ENCODE measurements at places on chromosomes 6 and 20.

- peak; percentile 18 for DNase-seq
These were observed 149.7 kb downstream of the TFAP2C start for GRCh38 chr20:56778765-56779195.

DNA sequence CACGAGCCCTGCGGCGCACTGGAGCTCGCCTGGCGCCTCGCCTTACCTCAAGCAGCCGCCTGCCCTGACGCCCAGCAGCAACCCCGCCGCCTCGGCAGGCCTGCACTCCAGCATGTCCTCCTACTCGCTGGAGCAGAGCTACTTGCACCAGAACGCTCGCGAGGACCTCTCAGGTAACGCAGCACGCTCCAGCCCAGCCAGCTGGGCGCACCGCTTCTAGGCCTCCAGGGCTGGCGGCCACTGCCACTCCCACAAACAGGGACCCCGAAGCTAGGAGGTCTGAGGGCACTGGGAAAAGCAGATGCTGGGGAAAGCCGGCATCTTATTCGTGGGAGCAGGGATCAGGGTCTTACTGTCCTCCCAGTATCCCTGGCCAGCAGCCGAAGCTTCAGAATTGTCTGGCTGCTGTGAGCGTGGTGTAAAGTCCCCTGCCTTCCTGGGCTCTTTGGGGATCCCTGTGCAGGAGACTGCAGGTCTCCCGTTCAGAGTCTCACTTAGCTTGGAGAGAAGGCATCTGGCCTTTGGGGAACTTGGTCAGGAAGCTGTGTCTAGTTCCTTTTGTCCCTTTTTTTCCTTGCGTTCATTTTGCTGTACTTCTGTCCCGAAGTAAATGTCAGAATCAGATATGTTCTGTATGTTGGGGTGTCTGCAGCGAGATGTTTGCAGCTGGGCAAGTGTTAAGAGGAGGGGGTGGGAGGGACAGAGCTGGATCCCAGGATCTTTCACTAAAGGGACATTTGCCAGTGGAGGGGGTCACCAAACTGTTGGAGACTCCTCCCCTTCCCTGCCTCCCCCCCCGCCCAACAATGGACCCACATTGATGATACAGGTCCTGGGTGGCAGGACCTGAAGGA is 1.8 kb downstream of the FOXF2 start:
- no peak for DNase-seq

DNA sequence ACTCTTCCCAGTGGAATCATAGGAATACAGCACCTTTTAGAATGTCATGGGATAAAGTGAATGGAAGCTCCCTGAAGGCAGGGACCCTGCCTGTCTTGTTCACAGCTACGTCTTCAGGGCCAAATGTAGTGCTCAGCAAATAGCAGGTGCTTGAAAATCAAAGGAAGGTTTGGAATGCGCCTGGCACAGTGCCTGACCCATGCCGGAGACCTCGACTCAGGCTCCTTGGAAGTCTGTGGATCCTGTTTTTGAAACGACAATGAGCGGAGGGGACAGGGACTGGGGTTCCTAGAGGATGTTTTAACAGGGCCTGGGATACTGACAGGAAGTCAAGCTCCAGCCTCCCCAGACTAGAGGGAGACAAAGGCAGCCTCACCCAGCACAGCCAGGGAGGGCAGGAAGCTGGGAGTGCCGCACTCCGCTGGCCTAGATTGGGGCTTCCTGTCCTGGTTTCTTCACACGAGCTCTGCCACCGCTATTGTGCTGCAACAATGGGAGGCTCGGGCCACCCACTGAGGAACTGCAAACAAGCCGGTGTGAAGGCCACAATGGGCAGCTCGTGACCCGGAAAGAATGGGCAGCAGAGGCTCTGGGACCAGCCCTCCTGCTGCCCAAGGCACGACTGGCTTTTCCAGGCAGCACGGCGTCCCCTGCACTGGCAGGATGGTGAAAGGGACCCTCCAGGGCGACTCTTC is 76.7 kb downstream of the PREX1 start:
- DNase-seq = peak; percentile 57

- DNase-seq = no peak
These were observed 37.1 kb downstream of the OTOR start for GRCh38 chr20:16785226-16785625.

- no peak for DNase-seq
These were observed 267.4 kb upstream of the EXOC2 start for GRCh38 chr6:960356-960755.

GRCh38 chr20:48779435-48779834 is 48.4 kb downstream of the PREX1 start:
- no peak for DNase-seq
